ENCODE measurements at places on chromosomes 12 and 14.
A peak's percentile ranks its signal among the peaks of the same experiment; 100 is the strongest.

GRCh38 chr12:113467502-113468364 lies 3.9 kb downstream of the LHX5 start:
- no peak for DNase-seq

DNA sequence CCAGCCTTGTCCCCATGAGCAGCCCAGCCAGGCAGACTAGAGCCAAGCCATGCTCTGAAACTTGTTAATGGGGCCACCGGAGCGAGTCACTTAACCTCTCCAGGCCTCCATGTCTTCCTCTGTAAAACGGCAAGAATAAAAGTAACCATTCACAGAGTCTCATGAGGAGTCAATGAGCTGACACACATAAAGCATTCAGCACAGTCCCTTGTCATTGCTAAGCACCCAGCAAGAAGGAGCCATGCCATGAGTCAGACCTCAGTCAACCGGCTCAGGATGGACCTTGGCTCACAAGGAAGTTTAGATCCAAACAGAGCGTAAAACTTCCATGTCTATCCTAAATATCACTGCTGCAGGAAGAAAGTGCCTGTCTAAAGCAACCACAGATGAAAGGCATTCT lies 10.6 kb downstream of the FICD start:
- no peak for DNase-seq

DNA sequence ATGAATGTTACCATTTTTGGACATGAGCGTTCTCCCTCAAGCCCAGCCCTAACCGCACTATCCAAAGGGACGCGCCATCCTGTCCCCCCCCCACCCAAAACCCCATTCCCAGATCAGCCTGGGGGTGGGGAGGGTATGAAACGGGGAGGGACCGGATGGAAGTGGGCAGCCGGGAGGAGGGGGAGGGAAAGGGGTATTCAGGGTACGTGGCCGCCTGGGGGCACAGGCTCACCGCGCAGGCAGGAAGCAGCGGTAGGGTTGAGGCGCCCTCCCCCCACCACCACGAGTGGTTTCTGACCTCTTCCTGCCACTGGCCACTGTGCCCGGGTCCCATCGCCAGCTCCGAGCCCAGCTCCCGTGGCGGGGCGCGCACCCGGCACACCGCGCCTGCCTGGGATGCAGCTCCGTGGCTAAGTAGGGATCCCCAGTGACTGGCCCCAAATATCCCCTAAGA lies 1.4 kb downstream of the ACTN1 start:
- peak; percentile 54 for DNase-seq

GRCh38 chr14:93115821-93116675 lies at the start of gene ITPK1:
Gene ITPK1, minus strand, starts transcription at chr14:93115925. Its CDS starts 762 bp downstream, at chr14:93115163.
- peak; percentile 31 for DNase-seq

- peak; percentile 7 for DNase-seq
These were observed 103.3 kb downstream of the RBM19 start for GRCh38 chr12:113862590-113863454.

GRCh38 chr12:96399919-96400630 lies at the start of gene CDK17:
Gene CDK17, minus strand, starts transcription at chr12:96400439. Its CDS starts 65,603 bp downstream, at chr12:96334836.
- peak; percentile 79 for DNase-seq

DNA sequence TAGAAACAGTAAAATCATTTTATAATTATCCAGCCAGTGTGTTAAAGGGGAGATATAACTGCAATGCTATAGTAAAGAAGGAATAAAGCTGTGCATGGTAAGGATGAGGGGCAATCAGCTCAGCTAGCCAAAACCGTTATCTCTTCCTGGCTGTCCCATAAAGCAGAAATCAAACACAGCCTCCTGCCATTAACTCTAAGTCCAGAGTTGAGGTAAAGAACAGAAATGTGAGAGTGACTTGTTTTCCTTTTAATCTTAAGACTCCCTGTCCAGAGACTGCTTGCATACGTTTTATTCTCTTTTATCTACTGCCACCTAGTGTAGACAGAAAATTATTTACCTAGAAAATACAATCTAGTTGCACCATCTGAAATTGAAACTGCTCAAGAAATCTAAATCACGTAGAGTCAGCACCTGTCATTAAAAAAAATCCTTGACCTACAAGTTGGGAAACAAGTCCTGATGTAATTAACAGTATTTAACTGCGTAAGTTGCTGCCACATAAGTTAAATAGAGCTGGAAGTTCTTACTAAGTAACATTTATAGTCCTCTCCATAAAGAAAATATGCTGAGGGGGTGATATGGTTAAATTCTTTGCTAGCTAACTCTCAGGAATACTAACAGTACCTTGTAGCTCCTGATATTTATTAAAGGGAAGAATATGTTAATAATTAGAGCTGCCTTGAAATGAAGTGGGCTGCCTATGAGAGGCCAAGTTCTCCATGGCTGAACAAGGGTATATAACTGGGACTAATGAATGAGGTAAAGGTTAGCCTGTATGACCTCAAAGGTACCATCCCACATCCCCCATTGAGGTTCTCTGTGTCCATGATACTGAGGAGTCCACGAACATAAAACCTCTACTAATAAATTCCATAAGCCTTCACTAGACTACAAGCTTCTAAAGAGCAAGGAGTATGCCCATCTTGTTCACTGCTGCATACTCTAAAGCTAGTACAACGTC lies 62.7 kb downstream of the GALNT4 start:
- DNase-seq = no peak

- no peak for DNase-seq
These were observed 1128.3 kb upstream of the FLRT2 start for GRCh38 chr14:84401631-84402030.

- DNase-seq = no peak
These were observed 4.4 kb upstream of the OR6J1 start for GRCh38 chr14:22648506-22648905.

DNA sequence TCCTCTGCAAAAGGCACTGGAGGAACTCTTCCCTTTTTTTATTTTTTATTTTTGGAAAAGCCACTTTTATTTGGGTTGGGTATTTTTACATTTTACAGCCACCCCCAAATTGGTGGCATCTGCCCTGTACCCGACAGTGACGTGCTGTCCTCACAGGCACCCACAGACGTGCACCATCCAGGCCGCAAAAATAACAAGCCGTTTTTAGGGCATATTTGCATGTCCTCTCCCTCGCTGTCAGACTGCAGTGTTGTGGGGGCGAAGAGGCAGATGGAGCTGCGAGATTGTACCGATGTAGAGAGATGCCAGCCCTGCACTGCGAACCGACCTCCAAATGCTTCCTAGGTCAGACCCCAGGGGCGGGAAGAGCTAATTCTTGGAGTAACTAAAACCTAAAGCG lies 12.2 kb downstream of the JDP2 start:
- no peak for DNase-seq

DNA sequence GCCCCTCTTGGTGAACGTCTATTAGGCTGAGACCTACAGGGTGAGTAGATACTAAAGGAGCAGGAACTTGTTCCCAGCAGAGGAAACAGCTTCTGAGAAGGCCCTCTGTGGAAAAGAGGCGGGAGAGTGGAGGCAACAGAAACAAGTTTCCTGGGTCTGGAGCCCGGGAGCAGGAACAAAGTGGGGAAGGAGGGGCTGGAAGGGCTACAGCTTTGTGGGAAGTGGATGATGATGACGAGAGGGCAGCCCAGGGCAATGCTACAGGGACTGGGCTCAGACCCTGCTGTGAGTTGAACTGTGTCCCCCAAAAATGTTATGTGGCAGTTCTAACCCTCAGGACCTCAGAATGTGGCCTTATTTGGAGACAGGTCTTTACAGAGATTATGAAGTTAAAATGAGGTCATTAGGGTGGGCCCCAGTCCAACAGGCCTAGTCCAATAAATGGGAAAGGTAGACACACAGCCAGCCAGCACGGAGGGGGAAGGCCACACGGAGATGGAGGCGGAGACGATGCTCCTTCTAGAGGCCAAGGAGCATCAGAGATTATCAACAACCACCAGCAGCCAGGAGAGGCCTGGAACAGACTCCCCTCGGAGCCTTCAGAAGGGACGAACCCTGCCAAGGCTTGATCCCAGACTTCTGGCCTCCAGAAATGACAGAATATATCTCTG lies 14.3 kb downstream of the CAMKK2 start:
- DNase-seq = no peak

- DNase-seq = no peak
These were observed 14.6 kb downstream of the NUMB start for GRCh38 chr14:73443758-73444157.

GRCh38 chr12:26113181-26113654 lies 11.6 kb downstream of the BHLHE41 start:
- DNase-seq = no peak

GRCh38 chr12:57213058-57213715 lies 3.4 kb upstream of the NXPH4 start:
- peak; percentile 65 for DNase-seq

GRCh38 chr12:2963760-2964292 lies 4.6 kb downstream of the TEAD4 start:
- no peak for DNase-seq

- DNase-seq = peak; percentile 22
These were observed 1.1 kb upstream of the LRP1 start for GRCh38 chr12:57127101-57127725.

GRCh38 chr12:93677195-93678064 lies at the start of gene CRADD:
Gene CRADD, plus strand, starts transcription at chr12:93677375.
- DNase-seq = peak; percentile 67

DNA sequence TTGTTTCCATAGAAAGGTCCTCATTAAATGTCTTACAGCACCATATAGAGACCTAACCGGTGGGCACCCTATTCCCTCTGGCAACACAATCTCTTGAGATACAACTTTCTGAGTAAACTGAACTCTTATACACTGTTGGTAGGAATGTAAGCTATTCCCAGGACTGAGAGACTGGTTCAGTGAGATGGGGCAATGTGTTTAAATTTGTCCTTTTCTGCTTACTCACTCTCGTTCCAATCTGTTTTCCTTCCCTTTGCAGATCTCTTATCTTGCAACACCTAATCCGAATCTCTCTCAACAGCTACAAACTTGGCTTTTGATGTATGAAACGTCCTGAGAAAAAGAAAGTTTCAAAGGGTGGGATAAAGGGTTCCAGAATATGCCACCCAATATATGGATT lies 26.1 kb upstream of the ETV6 start:
- DNase-seq = no peak

GRCh38 chr14:57189070-57189469 lies 79.6 kb downstream of the EXOC5 start:
- DNase-seq = no peak

DNA sequence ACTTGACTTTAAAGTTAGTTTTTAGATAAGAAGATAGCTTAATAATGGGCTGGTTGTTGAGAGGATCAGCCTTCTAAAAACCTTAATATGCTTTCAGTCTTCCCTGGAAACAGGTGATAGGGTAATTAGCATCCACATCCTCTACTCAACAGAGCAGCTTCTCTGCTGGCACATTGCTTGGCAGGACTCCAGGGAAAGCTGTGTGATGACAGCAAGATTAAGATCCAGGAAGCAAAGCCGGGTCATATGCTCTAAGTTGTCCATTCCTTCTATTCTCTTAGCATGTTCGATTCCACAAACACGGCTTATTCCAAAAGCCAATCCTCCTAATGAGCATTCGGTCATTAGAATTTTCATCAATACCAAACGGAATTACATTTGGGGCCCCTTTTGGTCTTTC lies 87.0 kb downstream of the HMGA2 start:
- DNase-seq = no peak

DNA sequence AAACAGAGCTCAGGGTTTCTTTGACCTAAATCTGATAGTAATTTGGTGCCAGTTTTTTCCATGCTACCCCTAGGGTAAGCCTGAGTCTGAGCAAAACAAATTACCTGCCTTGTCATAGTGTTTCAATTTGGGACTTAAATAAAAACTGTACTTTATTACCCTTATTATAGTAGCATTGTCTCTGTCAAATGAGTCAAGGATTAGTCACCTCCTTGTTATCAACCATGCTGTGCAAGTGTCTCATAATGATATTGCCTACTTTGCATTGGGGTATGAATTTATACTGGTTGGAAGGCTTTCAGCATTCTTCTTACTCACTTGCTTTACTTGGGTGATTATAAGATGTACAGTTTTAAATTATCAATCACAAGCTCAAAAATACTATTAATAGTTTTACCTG lies 380.0 kb downstream of the LRFN5 start:
- DNase-seq = no peak

- no peak for DNase-seq
These were observed 44.0 kb upstream of the SINHCAF start for GRCh38 chr12:31369712-31370521.

GRCh38 chr12:132728502-132728901 lies 17.9 kb downstream of the PGAM5 start:
- DNase-seq = no peak
